AG08395 (cell line): ENCODE measurements at places on chromosomes 16 and 17.

DNA sequence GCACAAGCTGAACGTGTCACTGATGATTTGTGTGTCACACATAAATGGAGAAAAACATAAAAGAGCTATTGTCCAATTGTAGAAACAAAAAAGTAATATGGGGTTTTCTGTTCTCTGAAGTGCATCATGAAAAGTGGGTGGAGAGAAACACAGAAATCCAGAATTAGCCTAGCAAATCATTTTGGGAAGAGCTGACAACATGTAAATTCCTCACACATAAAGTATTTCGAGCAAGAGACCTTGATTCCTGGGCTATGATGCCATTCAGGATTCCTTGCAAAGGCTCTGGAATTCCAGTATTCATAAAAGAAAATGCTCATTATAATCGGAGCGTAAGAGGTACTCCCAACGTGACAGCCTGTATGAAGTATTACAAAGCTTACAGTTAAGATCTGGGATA, 1.1 kb downstream of the DCUN1D3 start:
- DNase-seq = peak; percentile 64

DNA sequence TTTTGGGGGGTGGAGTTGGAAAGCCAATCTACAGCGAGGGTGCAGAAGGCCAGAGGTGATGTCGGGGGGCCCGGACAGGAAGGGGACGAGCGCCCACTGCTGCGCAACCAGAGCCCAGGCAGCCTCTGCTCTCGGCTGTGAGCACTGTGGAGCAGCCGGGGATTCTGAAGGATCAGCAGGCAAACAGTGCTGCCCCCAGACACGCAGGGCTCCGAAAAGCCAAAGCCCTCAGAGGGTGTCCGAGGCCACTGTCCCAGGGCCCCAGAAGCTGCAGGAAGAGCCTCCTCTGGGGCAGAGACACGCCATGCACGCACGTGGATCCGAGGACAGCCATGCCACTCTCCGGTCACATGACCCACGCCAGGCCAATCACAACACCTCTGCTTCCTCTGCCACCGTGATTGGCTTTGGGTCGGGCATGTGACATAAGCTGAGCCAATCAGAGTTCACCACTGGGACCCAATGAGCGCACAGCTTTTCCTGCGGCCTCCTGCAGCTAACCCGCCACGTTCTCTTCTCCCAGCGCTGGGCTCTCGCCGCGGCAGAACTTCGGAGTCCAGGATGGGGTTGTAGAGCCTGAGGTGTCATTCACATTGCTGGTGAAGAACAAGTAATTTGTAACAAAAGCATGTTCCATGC, 40.7 kb downstream of the ACTG1 start:
- peak; percentile 100 for DNase-seq

DNA sequence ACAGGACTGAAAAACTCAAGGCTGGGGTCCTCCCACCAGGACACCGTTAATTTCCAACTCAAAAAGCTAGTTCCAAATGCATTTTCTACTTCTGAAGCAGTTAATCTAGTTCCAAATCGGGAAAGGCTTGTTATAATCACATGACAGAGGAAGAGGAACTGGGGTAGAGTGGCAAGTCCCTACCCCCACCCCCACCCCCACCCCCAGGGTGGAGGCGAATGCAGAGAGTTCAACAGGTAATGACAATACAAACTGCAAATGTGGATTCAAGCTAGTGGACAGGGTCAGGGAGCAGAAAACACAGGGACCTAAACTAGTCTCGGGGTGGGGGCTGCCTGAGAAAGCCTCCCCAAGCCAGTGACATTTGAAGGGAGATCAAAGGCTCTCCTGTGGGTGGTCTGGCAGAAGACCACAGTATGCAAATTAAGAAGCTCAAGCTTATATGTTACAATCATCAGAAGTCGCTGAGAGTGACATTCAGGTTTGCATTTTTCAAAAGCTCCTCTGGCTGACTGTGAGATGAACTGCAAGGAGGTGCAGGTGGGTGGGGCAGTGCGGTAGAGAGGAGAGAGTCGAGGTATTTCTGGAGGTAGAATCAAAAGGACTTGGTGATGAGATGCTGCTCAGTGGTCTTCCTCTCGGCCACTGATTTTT, 56.4 kb upstream of the SLC25A19 start:
- no peak for DNase-seq

DNA sequence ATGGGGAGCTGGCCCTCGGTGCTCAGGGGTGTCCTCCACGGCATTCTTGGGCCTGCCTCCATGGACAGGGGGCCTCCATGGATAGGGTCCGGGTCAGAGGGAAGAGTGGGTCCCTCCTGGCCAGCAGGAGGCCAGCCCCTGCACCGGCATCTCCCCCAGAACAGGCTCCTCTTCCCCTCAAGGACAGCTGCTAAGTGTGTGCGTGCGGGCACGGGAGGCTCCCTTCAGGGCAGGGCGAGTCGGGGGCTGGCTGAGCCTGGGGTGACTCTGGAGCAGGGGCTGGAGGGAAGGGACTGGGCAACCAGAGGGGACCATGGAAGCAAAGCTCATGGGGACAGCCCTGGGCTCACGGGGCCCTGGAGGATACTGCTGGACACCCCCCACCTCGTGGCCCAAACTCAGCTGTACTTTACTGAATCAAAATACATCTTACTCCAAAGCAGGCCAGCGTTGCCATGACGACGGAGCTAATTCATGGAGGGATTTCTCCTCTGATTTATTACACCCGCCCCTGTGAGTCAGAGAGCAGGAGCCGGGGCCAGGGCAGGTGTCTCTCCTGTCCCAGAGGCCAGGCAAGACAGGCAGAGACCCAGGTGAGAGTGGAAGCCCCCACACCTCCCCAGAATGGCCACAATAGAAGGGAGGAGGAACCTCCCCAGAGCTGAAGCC, 2.1 kb downstream of the CASKIN1 start:
- DNase-seq = no peak

DNA sequence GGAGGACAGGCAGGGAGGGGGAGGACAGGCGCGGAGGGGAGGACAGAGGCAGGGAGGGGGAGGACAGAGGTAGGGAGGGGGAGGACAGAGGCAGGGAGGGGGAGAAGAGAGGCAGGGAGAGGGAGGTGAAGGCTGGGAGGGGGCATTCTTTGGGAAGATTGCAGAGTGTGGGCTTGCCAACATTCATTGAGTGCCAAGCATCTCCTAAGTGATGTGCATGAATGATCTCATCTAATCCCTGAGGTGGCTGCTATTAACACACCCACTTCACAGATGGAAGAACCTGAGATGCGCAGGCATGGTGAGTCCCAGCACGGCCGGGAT, 58.3 kb downstream of the NT5M start:
- peak; percentile 48 for DNase-seq

DNA sequence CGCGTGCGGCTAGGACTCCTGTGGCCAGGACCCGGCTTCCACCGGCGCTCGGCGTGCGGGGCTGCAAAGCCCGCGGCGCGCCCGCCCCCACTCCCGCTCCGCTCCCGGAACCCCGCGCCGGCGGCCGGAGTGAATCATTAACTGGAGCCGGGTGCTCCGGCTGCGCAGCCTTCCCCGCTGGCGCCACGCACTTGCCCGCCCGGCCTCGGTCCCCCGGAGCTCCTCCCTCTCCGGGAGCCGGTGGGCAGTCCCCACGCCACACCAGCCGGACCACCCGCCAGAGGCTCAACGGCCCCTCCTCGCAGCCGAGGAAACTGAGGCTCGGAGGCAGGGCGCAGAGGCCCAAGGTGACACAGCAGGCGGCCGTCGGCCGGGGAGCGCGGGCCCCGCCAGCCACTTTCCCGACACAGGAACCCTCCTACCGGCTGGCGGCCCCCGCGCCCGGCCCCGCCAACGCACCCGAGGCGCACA, 580 bp downstream of the BCAR1 start:
- peak; percentile 46 for DNase-seq

DNA sequence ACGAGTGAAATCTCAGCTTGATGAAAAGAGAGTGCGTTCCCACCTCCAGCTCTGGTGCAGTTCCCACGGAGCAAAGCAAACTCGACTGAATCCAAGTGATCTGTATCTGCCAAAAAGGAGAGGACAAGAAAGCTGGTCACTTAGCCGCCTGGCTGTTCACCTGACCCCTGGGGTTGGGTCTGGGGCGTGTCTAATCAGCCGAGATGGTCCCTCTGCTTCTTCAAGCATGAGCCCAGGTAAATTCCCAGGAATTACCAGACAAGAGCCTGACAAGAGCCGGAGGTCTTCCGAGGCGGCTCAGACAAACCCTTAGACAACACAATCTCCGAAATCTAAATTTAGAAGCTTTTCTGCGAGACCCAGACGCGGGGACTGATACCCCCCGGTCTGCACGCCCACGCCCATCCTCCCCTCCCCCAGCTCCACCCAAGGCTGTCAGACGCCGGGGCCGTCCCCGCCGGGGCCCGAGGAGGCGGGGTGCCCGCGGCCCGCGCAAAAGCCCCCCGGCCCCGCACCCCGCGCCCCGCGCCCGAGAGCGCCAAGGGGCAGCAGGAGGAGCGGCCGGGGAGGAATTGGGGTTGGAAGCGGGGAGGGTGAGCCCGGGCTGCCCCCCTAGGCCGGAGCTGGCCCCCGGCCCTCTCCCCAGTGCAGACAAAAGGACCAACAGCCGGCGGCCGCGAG, 674 bp downstream of the ZNF821 start:
- no peak for DNase-seq

DNA sequence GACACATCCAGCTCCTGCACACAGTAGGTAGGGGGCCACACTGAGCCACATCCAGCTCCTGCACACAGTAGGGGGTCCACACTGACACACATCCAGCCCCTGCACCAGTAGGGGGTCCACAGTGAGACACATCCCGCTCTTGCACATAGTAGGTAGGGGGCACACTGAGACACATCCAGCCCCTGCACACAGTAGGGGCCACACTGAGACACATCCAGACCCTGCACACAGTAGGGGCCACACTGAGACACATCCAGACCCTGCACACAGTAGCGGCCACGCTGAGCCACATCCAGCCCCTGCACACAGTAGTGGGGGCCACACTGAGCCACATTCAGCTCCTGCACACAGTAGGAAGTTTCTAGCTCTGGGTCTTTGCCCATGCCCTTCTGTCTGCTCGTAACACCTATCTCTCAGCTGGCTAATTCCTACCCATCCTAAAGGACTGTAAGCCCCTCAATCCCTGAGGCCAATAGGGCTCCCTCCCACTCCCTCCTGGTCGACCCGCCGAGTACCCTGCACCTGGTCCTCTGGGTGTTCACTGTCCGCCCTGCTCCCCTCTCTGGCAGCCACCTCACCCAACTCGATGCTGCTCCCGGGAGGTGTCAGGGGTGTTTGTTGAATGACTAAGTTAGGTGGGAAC, 9.4 kb upstream of the ATP2A3 start:
- no peak for DNase-seq

- DNase-seq = peak; percentile 41
Measured at GRCh38 chr17:63382826-63383225, 63.3 kb downstream of the CYB561 start.

DNA sequence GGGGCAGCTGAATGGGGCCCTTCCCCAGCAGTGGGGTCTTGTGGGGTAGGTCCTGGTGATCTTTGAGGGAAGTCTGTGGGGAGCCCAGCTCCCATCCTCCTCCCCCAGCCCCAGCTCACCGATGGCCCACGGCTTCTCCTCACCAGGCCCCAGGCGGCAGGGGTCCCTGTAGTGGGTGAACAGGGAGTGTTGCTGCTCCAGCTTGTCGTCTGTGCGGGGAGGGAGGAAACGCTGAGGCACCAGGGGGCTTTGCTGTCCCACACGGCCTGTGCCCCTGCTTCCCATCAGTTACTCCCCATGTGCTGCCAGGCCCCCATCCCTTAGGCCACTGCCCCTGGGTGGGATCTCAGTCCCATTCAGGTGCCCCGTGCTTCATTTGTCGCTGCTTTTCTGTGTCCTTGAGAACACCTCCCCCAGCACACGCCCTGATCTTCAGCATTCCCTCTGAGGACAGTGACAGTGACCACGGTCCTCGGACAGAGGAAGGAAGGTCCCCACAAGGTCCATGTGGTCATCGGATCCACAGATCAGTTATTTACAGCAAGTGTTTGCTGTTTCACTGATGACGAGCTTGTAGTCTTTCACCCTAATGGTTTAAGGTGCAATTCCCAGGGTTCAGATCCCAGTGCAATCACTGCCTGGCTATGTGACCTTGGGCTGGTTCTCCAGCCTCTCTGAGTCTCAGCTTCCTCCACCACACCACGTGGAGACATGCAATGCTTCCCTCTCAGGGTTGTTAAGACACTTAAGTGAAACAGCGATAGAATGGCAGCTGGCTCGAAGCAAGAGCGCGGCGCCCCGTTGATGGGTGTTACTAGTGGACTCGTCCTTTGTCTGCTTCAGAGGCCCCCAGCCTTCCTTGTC, 53.1 kb downstream of the PRMT7 start:
- no peak for DNase-seq

DNA sequence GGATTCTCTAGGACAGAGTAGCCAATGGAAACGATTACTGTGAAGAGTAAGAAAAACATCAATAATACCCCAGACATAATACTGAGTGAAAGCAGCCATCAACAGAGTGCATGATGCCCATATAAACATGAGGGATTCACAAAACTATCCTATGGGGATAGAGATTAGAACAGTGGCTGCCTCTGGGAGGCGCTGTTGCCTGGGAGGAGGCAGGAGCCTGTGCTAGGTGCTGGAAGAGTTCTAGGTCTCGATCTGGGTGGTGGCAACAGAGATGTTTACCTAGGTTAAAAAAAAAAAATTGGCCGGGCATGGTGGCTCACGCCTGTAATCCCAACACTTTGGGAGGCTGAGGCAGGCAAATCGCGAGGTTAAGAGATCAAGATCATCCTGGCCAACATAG, 7.9 kb downstream of the FA2H start:
- no peak for DNase-seq

- peak; percentile 86 for DNase-seq
Measured at GRCh38 chr17:77319211-77320043, 178.7 kb downstream of the SEC14L1 start.

GRCh38 chr17:63496177-63496576, 19.3 kb downstream of the ACE start:
- DNase-seq = no peak

DNA sequence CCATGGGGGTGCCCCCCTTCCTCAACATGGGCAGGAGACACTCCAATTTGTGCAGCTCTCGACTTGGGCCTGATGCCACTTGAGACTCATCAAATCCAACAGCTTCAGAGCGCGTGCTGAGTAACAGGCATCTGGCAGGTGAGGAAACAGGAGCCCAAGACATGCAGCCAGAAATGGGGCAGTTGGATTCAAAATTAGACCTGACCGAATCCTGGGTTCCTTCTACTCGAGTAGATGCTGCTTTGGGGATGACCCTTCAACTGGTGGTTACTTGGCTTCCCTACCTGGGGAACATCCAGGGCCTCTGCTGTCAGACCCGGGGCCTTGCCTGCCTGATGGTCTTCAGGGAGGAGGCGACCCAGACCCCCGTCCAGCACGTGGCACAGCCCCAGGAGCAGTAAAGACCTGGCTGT, 488 bp upstream of the NTN3 start:
- DNase-seq = no peak

- no peak for DNase-seq
Measured at GRCh38 chr17:64278614-64279013, 15.6 kb upstream of the TEX2 start.
